Stimulated activated CD4-positive, alpha-beta T cell treated with anti-CD3 and anti-CD28 coated beads, Interleukin-12 subunit alpha, Interleukin-12 subunit beta, amount 100 ng/mL, for 48 hours (primary cell): ENCODE measurements at places on chromosomes 5 and 9.

DNA sequence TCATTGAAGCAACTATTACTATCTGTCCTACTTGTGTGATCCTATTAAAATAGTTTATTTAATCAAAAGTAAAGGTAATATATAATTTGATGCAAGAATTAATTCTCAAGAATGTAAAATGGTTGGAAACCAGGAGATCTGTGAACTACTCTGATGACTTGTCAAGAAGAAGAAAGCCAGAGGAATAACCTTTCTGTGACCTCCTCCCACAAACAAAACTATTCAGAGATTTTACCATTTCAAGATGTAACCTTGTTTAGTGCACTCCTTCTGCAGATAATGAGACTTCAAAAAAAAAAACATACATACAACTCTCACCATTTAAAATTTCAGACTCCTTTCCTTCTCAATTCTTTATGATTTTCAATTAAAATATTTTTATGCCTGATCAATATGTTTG is 79.5 kb downstream of the RFX3 start:
- DNase-seq: no peak

GRCh38 chr5:144004146-144004545 is 166.3 kb downstream of the YIPF5 start:
- no peak for DNase-seq

- no peak for DNase-seq
Measured at GRCh38 chr9:133508046-133508445, 16.7 kb downstream of the MYMK start.

DNA sequence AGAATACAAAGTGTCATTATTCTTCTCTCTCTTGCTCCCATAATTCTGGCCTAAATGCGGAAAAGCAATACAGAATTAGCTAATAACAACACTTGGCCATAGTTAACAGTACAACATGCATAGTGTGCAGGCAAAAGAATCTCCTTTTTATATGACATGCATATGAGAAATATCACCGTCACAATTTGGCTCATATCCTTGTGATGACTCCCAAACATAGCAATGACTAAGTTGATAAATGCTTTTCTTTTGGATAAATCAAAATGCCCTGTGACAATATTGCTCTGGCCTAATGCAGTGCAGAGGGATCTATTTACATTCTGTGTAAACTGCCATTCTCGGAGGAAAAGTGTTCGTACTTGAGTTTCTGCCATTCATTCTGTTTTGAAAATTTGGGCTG is 121.9 kb upstream of the GHR start:
- DNase-seq: no peak

GRCh38 chr5:39156082-39156481 is 63.3 kb downstream of the FYB1 start:
- no peak for DNase-seq

DNA sequence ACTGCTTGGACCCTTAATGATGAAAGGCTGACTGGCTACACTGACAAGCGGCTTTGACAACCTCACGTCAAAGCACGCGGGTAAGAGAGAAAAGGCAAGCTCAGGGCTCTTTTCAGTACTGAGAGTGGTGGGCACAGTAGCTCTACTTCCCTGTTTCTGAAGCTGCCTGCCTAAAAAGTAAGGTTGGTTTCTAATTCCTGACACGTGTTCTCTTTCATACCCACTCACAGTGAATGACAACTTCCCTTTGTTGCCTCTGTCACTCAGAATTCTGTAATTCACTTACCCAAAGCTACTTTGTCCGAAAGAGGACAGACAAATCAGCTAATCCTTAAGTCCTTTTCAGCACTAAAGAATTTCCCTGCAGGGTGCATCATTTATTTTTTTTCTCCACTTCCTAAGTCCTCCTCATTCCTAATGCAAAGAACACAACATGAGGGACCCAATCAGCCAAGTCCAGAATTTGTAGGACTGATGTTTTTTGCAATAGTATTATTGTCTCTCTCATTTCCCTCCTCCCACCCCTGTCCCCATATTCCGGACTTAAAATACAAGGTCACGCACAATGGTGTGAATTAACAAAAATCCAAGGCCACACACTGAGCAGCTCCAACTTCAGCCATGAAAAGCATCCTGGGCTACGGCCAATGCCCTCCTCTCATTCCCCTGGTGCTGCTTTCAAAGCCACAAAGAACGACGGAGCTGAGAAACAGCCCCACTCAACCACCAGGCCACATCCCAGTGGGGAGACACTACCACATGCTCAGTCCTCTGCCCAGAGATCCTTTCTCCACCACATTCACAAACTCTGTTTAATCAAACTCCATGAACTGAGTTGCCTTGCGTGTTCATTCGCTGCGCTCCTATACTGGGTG is 221.0 kb downstream of the TSSK1B start:
- no peak for DNase-seq

DNA sequence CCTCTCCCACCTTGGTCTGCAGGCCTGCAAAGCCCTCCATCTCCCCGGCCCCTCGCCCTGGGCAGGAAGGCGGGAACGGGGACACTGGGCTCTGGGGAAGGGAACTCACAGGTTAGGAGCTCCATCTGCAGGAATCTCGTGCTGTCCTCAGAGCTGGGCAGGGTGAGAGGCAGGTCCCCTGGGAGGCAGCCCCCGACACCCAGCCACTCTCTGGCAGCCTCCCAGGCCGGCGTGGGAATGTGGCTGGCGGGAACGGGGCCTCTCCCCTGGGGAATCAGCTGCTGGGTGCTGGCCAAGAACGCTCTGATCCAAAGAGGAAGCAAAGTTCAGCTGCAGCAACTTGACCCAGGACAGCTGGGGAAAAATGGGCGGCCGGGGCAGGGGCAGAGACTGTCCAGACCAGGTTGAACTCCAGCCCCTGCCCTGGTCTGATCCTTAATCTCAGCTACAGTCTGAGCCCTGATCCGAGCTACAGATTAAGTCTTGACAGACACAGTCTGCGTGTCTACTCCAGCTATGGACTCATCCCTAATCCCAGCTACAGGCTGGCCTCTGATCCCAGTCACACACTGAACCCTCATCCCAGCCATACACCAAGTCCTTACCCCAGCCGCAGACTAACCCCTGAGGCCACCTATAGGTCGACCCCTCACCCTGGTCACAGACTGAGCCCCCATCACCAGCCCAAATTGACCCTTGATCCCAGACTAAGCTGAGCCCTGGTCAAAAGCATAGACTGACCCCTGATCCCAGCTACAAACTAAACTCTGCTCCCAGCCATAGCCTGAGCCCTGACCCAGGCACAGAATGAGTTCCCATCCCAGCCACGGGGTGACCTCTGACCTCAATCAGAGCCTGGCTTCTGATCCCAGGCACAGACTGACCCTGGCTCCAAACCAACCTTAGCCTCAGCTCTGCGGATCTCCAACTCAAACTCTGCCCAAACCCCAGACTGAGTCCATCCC is 37.3 kb upstream of the EGFL7 start:
- DNase-seq: no peak

DNA sequence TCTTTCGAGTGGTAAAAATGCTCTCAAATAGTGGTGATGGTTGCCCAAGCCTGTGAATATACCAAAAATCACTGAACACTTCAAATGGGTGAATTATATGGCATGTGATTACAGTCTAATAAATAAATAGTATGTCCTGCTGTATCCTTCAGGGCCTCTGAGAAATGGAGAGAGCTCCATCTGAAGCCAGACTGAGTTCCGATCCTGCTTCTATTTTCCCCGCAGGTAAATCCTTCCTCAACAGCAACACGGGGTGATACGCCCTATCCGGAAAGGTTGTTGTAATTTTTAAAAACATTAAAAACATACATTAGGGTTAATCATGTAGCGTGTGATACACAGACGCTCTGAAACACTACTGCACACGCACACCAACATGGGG is 695 bp upstream of the SNAPC3 start:
- no peak for DNase-seq

DNA sequence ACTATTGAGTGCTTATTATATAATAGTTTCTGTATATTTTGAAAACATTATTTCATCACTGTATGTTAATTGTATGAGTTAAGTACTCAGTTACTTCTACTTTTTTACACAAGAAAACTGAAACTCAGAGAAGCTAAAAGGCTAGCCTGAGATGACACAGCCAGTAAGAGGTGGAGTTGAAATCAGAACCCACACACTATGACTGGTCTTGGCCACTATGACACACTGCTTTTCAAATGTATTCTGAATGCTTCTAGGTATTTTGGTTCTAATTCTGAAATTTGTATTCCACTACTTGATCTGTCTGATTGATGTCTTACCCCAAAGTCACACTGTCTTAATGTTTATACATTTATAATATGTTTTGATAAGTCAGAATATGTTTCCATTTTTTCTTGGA is 181.8 kb downstream of the ZDHHC21 start:
- no peak for DNase-seq

DNA sequence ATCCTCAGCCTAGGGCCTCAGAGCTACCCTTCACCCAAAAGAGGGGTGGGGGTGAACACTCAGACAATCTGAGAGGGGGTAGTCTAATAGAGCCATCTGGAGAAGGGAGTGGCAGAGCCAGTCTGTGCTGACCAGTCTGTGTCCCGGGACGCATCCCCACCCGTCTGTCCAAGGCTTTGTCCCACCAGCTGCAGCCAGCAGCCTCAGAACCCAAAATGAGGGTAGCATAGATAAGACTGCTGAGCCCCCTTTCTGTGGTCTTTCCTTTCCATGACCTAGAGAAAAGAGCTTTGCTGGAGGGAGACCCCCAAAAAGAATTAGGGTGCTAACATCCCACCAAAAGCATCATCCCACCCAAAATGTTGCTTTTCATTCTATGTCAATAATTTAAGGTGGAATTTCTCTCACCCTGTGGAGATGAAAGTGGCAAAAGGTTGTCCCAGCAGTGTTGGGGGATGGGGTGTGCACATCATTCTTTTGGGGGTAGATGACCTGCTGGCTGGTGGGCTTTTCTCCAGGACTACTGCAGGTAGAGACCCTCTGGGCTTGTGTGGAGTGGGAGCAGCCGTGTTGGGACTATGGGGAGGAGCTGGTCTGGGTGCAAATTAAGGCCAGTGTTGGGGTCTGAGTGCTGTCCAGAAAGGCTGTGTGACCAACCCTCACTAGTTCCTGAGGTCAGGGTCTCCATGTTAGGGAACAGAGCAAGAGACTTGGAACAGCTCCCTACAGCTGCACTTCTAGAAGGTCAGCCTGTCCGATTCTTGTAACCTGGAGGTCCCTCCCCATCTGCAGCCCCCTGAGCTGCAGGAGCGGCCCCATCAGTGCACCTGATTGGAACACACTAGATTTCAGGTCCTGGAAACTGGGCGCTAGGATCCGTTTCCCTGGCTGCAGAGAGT is 19.9 kb downstream of the URM1 start:
- no peak for DNase-seq

DNA sequence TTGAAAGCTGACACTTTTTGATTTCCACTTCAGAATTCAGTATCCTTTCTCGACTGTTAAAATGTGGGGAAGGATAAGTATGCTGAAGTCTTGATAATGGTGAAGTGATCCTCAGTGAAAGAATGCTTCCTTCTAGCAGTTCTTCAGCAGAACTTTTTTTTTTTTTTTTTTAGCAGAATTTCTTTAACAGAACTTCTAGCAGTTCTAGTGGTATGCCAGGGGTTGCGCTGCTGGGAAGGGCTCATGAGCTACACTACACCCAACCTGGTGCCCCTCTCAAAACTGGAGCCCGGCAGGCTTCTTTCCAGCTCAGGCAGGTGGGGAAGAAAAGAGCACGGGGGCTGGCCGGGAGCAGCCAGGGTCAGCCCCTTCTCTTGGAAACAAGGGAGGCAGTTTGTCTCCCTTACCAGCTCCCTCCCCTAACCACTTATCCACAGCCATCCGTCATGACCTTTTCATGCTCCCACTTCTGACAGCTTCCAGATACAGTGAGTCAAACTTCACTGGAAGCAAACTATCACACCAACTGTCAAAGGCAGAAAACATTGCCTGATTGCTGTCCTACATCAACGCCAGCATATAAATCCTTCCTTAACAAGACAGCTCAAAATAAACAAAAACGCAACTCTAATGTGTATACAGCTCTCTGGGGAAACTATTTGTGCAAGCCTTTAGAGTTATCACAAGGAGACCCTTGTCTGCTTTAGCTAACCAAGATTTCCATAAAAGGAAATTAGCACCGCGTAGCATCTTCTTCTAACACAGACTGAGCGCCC is 211.5 kb downstream of the GAPVD1 start:
- no peak for DNase-seq
